ENCODE measurements at places on chromosomes 1 and 21. TPM values are rescaled to one million over a fixed set of nuclear protein-coding genes. Genes with fewer than 3 reads are reported as not detected.

DNA sequence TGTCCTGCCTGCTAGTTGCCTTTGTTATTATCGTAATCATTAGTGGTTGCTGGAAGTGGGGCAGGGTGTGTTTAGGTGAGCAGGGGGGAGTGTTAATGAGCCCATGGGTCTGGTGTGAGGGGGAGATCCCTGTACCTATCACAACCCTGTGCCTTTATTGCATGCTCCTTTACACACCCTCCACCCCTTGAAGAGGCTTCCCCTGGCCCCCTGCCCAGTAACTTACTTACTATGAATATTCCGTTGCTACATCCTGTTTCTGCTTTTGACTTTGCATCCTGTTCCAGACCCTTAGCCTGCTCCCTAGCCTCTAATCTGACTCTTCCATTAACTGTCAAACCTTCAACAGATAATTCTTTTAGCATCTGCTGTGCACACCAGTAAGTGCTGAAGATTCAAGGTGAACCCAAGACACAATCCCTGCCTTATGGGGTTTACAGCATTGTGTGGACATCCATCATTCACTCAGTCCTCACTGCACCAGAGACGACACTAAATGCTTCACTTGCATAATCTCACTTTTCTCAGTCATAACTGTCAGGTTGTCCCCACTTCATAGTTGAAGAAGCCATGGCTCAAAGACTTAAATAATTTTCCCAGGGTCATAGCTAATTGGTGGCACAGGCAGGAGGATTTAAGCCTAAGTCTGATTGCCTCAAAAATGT lies 47.9 kb downstream of the CDC7 start:
- DNase-seq = no peak

GRCh38 chr1:198359024-198359653 lies 181.3 kb downstream of the ATP6V1G3 start:
- peak; percentile 2 for DNase-seq

DNA sequence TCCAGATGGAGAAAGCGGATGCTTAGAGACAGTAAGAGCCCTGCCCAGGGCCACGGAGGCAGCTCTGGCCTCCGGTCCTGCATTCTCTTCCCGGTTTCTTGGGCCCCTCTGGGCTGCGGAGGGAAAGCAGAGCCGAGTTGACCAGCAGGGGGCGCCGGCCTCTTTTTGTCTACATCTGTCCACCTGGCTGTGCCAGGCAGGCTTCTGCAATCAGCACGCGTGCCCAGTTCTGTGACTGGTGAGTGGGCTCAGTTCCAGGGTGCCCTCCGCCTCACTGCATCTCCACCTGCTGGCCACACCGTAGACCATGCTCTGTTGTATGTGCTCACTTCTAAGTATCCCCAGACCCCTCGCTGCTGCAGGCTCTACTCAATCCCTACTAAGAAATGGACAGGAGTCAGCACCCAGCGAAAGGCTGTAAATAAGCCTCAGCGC lies 6.7 kb upstream of the HUNK start:
- peak; percentile 65 for DNase-seq

GRCh38 chr1:191969290-191969689 lies 189.0 kb upstream of the RGS18 start:
- no peak for DNase-seq

- peak; percentile 13 for DNase-seq
Measured at GRCh38 chr1:220511785-220512184, 16.2 kb upstream of the MARK1 start.

- DNase-seq = peak; percentile 83
Measured at GRCh38 chr1:12617901-12618660, at the start of gene DHRS3. Gene DHRS3, minus strand, starts transcription at chr1:12618210. Its CDS starts 862 bp downstream, at chr1:12617348.

DNA sequence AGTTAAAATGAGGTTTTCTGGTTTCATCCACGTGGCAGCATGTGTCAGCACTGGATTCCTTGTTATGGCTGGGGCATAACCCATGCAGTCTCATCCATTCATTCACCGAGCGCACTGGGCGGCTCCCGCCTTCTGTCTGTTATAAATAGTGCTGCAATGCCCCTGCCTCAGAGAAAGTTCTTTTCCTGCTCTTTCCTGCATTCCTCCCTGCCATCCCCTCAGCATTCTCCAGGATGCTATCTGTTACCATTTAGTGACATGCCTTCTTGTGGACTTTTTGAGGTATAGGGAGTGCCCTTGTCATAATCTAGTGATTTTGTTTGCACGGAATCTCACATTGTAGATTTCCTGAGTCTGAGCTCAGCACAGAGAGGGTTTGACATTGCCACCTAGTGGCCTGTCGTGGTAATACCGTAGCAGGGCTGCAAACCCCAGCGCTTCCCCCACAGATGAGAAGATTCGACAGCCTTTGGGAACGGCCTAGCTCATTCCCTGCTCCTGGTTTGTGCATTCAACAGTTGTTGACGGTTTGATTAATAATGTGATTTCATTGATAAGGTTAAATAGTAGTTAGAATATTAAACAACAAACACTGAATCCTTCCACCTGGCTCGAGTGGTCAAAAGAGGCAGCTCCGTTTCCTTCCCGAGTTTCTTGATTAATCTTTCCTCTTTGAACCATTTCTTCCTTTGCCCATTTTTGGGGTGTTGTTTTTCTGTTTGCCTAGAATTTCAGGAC lies 46.3 kb downstream of the UMODL1 start:
- DNase-seq = peak; percentile 38

DNA sequence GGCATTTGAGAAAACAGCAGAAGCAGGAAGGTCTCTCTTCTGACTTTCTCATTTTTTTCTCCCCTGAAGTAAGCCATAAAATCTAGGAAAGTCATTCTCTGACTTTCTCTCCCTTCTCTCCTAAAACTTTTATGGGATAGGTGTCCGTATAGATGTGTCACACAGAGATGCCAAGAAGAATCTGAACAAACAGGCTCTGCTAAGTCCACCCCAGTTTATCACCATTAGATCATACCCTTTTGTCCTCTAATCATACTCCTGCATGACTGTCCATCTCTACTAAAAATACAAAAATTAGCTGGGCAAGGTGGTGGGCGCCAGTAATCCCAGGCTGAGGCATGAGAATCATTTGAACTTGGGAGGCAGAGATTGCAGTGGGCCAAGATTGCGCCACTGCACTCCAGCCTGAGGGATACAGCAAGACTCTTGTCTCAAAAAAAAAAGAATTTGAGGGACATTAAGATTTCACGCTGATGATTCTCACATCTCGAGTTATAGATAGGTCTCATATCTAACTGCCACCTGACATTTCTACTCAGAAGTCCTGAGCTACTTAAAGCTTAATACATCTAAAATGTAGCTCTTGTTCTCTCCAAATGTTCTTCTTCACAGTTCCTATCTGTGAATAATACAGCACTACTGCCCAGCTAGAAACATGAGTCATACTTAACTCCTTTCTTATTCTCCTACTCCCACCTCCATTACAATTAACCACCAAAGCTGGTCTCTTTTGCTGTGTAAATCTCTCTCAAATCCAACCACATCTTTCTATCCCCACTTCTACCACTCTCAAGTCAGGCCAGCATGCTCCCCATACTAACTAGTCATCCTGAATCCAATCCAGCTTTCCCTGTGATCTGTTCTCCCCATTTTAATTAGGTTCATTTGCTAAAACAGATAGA lies 47.7 kb downstream of the ZNF644 start:
- no peak for DNase-seq

- DNase-seq = no peak
Measured at GRCh38 chr1:239795304-239795703, 296.4 kb upstream of the FMN2 start.

DNA sequence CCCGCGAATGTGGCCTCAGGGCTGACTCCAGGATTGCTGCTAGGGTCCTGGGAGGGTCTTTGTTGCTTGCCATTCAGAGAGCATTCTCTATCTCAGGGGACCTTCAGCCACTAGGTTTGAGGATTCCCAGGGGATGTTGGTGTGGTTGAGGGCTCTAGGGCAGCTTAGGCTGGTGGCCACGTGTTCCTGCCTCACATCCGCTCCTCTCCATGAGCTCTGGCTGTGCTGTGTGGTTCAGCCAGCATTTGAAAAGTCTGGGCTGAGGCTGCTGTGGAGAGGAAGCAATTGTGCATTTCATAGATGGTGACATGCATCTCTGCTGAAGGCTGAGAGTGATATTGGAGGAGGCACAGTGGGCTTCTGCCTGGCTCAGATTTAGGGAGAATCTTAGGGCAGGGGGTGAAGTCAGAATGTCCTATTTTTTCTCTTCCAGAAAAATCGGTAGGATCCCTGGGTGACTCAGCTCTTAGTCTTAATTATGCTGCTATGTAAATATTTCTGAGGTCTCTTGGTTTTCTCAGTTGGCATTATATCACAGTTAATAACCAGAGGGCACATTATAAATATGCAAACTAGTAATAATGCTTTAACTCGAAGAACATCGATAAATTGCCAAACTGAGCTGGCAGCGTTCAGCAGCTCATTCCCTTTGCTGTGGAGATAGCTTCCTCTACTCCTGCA lies 182.3 kb downstream of the CAMTA1 start:
- no peak for DNase-seq

DNA sequence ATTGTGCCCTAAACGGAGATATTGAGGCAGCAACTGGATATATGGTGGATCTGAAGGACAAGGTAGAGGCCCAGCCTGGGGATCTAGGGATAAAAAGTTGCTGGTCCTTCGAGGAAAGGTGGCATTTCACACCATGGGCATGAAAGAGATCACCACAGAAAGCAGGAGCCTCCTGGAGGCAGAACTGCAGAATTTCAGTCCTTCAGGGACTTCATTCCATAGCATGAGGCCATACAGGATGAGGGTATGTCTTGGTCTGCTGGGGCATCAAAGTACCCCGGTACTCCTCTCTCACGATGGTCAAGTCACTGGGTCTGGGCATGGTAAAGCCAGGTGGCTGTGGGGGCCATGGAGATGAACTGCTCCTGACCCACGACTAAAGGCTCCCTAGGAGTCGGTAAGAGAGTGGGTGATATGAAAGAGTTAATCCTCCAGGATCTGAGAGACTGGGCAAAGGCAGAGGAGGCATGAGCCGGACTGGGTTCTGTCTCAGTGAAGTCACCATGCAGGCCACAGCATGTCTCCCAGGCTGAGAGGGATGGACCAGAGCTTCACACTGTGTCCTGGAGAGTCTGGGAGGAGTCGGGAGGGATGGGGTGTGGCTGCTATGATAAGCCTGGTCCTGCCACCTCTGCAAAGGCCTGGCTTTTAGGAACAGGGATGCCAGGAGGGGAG lies 5.8 kb upstream of the SPRR5 start:
- DNase-seq = no peak

GRCh38 chr1:32291145-32291707 lies 657 bp upstream of the HDAC1 start:
- peak; percentile 30 for DNase-seq

- no peak for DNase-seq
Measured at GRCh38 chr1:234778221-234779159, 168.5 kb upstream of the IRF2BP2 start.

DNA sequence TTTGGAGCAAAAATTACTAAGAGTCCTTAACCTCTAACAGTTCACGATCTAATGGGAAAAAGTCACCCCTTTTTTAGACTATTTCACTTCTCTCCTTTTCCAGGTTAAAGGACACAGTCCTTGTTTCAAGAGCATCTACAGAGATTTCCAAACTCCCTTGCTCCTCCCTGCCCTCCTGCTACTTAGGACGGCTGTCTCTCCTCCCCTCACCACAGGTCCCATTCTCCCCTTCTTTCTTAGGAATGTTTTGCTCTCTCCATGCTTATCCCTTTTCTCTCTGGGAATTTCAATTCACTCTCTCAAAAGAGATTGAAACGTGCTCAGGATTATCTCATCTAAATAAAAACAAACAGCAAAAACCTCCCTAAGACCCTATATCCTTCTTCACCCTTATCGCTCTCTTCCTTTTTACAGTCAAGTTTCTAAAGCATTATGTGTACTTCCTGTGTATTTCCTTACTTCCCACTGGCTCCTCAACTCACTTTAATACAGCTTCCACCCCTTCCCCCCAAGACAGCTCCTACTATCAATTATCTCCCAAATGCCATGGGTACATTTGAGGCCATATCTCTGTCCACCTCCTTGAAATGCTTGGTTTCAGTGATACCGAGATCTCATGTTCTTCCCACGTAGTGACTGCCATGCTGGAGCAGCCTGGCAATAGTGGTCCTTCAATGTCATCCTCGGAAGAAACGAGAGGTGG lies 43.2 kb upstream of the ZNF281 start:
- no peak for DNase-seq

- no peak for DNase-seq
Measured at GRCh38 chr1:230371923-230372703, 54.0 kb downstream of the PGBD5 start.

GRCh38 chr1:54122135-54122751 lies 30.6 kb downstream of the CDCP2 start:
- no peak for DNase-seq

- peak; percentile 43 for DNase-seq
Measured at GRCh38 chr1:95352767-95353166, 118.8 kb downstream of the RWDD3 start.

DNA sequence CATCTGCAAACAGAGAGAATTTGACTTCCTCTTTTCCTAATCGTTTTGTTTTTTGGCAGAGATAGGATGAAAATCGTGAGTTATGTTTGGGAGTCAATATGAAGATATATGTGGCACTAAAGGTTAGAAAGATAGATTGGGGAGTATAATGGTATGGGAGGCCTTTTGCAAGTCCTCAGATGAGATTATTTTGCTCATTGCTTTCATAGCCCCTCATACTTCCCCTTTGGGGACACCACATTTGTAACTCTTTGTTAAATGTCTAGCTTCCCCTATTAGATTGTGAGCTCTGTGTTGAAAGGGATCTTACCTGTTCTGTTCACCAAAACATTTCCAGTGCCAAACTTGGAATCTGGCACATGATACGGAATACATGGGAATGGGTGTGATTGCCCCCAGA lies 30.2 kb downstream of the RAVER2 start:
- no peak for DNase-seq

DNA sequence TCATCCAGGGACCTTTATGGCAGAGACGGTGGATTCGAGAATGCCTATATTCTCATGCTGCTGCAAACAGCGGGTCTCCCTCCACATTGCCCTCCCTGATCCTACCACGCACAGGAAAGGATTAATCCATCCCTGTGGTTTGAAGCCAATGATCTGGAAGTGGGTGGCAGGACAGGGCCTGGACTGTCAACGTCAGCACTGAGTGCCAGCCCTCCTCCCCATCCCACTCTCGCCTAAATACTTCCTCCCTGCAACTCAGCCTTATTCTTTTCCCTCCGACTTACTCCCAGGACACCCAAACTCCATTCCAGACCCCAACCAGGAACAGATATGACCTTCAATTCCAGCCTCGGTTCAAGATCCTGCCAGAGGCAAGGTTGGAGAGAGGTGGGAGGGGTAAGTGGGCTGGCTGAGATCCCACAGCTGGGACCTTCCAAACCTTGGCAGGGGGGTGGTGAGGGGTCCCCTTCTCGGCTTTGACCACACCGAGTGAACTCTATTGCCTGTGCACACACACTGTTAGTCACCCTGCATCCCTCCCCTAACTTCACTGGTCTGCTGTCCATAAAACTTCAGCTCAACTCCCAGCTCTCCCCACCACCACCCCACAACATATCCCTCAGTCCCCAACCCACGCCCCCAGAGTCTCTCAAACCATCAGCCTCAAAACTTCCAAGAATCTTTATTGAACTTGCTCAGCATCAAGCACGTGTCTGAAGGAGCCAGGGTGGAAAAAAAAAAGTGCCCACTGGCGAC lies 2.4 kb upstream of the S100A5 start:
- DNase-seq = no peak

The OLFML2B gene
- not detected for polyA plus RNA-seq

The CFHR5 gene
- not detected for polyA plus RNA-seq

The LRRC71 gene
- polyA plus RNA-seq = not detected

The TRABD2B gene
- 0.17 TPM for polyA plus RNA-seq

The SPOCD1 gene
- 0.26 TPM for polyA plus RNA-seq

The CHODL gene
- not detected for polyA plus RNA-seq

The PGLYRP3 gene
- not detected for polyA plus RNA-seq

The ITLN2 gene
- polyA plus RNA-seq = not detected

The RNF186 gene
- 0.07 TPM for polyA plus RNA-seq

The FALEC gene
- polyA plus RNA-seq = 0.33 TPM
